ENCODE measurements at places on chromosomes 16 and 17.

DNA sequence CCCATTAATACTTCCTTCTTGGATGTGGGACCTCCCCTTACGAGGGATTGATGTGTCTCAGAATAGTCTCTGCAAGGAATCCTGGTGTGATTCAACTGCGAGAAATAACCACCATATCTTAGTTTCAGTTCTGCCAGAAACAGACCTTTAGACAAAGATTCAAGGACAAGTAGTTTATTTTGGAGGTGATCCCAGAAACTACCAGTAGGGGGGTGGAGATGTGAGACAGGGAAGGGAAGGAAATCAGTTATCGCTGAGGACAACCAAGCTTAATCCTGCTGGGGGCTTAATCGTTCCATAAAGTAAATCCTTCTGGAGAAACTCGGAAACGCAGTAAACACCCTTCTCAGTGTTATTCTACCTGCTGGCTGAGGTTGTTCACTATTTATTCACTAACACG, 5.0 kb upstream of the SDR42E1 start:
- DNase-seq, result no peak

DNA sequence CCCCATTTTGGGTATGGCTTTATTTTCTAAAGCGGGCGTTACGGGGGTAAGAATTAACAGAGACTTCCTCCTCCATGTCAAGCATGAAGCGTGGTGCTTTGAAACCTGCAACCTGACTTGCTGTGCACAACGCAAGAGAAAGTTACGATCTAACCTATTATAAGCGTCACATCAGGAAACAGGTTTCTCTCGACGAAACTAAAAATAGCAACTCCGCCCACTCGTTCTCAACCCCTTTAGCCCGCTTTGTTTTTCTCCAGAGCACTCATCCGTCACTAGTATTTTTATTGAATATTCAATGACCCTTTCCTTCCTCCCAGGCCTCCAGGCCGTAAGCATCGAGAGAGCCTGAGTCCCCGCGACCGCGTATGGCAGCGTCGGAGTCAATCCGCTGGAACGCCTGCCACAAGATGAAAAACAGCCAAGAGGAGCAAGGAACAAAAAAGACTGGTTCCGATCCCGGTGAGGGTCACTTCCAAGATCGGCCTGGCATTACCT, 555 bp downstream of the NUP88 start:
- peak; percentile 11 for DNase-seq

- DNase-seq, result no peak
Observed at GRCh38 chr16:63653044-63653839, 1468.6 kb downstream of the CDH11 start.

GRCh38 chr16:61323456-61323855, 712.8 kb downstream of the CDH8 start:
- no peak for DNase-seq

- no peak for DNase-seq
Observed at GRCh38 chr16:54673313-54673712, 257.4 kb upstream of the IRX5 start.

GRCh38 chr17:35238821-35239220, 4.1 kb upstream of the SLFN5 start:
- no peak for DNase-seq

- no peak for DNase-seq
Observed at GRCh38 chr16:12675852-12676251, 127.8 kb downstream of the CPPED1 start.

DNA sequence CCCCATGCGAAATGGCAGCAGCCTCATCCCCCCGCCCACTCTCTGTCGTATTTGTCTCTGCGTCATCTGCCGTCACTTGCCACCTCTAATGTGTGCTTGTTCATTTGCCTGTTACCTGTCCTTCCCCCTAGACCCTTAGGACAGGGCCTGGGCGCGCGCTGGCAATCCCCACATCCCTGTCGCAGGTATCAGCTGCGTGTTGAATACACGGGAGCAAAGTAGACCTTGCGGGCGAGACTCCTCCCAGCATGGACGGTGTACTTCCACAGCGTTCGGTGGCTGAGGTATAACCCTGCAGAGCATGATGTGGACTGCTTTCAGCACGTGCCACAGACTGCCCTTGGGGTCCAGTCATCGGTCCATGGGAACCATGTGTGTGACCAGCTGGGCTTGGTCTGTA, 170.1 kb upstream of the CHMP6 start:
- no peak for DNase-seq

DNA sequence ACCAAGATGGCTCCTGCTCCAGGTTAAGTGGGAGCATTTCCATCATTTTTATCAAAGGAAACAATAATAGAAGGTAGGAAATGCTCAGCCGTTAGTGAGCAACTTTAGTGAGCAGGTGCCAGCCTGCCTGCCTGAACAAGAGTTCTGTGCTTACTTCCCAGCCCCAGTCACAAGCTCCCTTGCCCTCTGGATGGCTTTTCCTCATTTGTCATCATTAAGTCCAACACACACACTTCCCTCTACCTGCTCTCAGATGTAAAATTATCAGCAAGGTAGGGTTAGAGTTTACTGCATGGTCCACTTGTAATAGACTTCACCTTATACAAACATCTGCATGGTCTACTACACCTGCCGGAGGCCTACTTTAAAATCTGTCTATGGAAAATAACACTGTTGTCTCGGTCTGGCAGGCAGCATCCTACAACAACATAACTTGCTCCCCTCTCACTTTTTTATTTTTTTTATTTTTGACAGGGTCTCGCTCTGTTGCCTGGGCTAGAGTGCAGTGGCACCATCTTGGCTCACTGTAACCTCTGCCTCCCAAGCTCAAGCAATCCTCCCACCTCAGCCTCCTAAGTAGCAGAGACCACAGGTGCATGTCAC, 12.7 kb downstream of the TEX2 start:
- no peak for DNase-seq

- no peak for DNase-seq
Observed at GRCh38 chr16:914440-914839, 56.3 kb downstream of the LMF1 start.

DNA sequence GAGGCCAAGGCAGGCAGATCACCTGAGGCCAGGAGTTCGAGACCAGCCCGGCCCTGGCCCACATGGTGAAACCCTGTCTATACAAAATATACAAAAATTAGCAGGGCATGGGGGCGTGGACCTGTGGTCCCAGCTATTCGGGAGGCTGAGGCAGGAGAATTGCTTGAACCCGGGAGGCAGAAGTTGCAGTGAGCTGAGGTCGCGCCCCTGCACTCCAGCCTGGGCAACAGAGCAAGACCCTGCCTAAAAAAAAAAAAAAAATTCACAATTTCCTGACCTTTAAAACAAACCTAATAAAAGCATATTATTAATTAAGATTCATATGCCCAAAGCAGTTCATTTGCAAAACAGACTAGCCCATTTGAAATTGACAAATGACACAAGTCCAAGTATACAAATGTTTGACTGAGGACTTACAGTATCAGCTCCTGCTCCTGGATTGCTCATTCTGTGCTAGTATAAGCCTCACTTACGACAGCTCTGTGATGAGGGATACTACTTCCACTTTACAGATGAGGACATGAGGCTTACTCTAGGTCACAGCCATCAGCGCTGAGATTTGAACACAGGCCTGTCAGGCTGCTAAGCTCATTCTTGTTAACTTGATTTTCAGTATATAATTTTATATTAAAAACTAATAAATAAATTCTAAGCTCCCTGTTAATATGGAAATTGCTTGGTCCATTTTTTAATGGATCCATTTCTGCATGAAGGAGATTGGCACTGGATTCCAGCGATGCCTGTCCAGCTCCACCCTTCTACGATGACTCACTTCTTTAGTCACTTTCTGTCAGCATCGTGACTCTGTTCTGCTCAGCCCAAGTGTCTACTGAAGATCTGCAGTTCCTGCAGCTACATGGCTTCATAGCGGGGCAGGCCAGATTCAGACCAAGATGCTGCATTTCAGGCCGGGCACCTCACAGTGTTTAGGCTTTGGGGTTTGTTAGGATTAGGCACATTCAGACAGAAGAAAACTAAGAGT, 88.2 kb downstream of the WDR59 start:
- DNase-seq, result no peak

DNA sequence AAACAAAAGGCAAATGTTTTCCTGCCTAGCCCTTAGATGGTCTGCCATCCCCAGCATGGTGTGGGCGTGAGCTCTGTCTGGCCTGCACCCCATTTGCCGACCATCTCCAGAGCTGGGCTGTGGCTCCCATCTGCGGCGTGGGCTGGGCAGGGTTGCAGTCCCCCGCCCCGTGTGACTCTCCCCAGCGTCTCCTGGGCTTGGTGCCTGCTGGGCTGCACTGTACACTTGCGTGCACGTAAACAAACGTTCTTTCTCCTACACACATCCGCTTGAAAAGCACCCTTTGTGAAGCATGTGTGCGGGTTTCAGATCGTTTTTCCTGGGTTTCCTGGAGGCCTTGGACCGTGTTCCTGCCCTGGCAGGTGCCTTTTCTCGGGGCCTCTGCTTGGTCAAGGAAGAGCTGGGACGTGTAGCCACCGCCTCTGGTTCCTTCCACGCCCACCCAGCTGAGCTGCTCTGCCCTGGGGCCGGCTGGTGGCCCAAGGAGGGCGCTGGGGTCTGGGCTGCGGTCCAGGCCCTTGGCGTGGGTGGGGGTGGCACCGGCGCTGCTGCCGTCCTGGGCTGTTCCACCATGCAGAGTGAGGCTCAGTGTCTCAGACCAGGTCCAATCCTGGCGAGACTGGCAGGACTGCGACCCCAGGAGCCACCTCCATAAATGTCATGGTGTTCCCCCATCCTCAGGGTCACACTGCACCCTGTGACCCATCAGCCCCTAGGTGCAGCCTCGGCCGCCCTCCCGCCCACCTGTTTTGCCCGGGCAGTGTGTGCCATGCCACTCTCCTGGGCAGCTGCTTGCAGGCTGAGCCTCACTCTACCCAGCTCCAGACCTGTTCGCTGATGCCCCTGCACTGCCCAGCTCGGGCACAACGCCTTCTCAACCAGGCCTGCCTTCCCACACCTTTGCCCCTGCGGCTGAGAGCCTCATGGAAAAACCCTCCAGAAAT, 9.9 kb upstream of the BAIAP3 start:
- DNase-seq, result no peak

DNA sequence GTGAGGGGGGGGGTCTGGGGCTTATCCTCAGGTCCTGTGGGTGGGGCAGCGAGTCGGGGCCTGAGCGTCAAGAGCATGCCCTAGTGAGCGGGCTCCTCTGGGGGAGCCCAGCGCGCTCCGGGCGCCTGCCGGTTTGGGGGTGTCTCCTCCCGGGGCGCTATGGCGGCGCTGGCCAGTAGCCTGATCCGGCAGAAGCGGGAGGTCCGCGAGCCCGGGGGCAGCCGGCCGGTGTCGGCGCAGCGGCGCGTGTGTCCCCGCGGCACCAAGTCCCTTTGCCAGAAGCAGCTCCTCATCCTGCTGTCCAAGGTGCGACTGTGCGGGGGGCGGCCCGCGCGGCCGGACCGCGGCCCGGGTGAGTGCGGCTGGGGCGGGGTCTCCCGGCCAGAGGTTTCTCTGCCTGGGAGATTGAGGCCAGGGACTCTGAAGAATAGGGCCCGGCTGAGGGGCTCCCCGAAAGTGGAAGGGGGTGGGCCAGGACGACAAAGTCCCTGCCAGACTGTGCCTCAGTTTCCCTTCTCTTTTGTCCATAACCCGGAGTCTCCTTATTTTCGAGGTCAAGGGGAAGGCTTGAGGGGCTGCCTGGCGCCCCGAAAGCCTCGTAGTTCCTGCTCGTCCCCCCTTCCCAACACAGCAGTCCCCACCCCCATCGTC, at the start of gene FGF11:
Gene FGF11 (plus strand): TSS at position 51 of the 651 bp plus-strand sequence. CDS start 109 bp downstream, at position 160.
- no peak for DNase-seq
